ENCODE measurements at places on chromosomes 3 and 15. TPM values are rescaled to one million over a fixed set of nuclear protein-coding genes. Genes with fewer than 3 reads are reported as not detected.

GRCh38 chr3:32398531-32398930 lies 6.9 kb downstream of the CMTM7 start:
- no peak for DNase-seq
- H3K4me1 ChIP-seq: peaks cover 71% of the 10 kb centered on the region
- peak overlapping the region; percentile 44 for H3K27ac ChIP-seq
- no peaks in the 10 kb centered on the region for H3K27me3 ChIP-seq

- no peaks in the 10 kb centered on the region for H3K4me1 ChIP-seq
- no peak overlapping the region for H3K4me3 ChIP-seq
- H3K27ac ChIP-seq: no peak overlapping the region
- H3K27me3 ChIP-seq: peaks cover 4% of the 10 kb centered on the region
- DNase-seq: peak; percentile 14
These were observed 67.2 kb upstream of the SIAH2 start for GRCh38 chr3:150830094-150830681.

- no peak overlapping the region for H3K4me3 ChIP-seq
- no peaks in the 10 kb centered on the region for H3K36me3 ChIP-seq
- peaks cover 5% of the 10 kb centered on the region for H3K4me1 ChIP-seq
- peak; percentile 31 for DNase-seq
These were observed 52.3 kb upstream of the CGNL1 start for GRCh38 chr15:57323806-57324589.

DNA sequence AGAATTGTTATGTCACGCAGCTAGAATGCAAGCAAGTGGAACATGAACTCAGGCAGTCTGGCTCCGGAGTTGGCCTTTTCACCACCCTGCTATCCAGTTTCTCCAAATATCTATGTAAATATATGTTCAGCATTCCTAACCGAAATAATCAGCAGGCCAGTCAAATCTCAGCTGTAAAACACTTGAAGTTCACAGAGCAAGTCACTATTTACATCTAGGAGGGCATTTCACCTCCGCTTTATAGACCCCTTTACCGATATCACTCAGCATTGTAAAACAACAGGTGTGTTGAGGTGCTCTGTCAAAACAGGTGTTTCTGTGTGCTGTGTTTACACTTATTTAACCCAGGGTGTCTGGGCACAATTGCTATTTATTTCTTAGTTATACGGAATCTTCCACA lies 12.2 kb upstream of the HES1 start:
- H3K27me3 ChIP-seq: peaks cover 2% of the 10 kb centered on the region
- no peak overlapping the region for H3K4me3 ChIP-seq
- H3K27ac ChIP-seq: no peak overlapping the region
- no peaks in the 10 kb centered on the region for H3K36me3 ChIP-seq
- no peak for DNase-seq

- no peaks in the 10 kb centered on the region for H3K4me1 ChIP-seq
- DNase-seq: no peak
- H3K27me3 ChIP-seq: no peaks in the 10 kb centered on the region
- no peak overlapping the region for H3K27ac ChIP-seq
These were observed 99.7 kb downstream of the LRIG1 start for GRCh38 chr3:66401157-66401550.

DNA sequence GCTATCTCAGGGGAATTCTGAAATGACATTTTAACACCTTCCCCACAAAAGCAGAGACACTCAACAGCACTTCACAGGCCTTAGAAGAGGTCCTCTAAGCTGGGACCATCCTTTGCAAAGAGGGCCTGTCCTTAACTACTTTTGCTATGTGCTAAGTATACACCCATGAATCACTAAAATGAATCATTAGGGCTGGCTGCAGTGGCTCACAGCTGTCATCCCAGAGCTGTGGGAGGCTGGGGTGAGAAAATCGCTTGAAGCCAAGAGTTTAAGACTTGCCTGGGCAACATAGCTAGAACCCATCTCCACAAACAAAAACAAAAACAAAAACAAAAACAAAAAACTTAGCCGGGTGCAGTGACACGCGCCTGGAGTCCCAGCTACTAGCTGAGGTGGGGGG lies 53.9 kb upstream of the MELTF start:
- no peak overlapping the region for H3K4me3 ChIP-seq
- H3K36me3 ChIP-seq: peaks cover 6% of the 10 kb centered on the region
- no peak overlapping the region for H3K27ac ChIP-seq

- H3K36me3 ChIP-seq: no peaks in the 10 kb centered on the region
- peak; percentile 57 for DNase-seq
- no peak overlapping the region for H3K27ac ChIP-seq
- no peaks in the 10 kb centered on the region for H3K27me3 ChIP-seq
These were observed 76.5 kb downstream of the CD200R1L start for GRCh38 chr3:112770032-112770626.

DNA sequence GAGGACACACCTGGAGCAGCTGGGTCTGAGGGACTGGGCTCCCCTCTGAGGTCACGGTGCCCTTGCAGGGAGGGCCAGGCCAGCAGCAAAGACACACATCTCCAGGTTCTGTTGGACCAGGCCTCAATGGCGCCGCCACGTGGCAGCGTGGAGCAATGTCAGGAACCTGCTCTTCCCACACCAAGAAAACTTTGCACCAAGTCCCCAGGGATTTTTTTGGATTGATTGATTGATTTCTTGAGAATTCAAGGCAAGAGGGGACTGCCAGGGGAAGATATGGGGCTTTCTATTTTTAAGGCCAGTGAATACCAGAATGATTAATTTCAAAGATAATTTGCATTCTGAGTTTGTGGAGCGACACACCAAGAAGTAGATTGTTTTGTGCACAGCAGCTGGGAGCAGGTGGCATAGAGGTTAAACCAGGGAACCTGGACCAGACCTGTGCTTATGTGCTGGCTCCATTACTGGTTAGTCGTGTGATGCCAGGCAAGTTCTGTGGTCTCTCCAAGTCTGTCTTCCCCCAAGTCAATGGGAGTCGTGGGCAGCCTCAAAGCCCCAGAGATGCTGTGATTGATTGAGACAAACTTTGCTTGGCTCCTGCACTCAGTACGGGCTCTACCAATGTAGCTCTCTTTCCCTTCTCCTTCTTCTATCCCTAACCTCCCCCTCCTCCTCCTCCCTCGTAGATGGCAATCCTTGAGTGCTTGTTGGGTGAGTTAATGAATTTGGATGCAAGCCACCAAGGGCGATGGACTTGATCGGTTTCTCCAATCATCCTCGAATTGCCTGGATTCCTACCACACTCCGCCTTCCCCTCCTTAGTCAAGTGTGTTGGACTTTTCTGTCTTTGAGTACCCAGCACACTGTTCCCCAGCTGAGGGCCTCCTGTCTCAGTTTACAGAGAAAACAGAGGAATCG lies 96.2 kb upstream of the TRPM1 start:
- no peaks in the 10 kb centered on the region for H3K27me3 ChIP-seq
- H3K27ac ChIP-seq: no peak overlapping the region
- H3K36me3 ChIP-seq: no peaks in the 10 kb centered on the region

- no peaks in the 10 kb centered on the region for H3K4me1 ChIP-seq
- peaks cover 28% of the 10 kb centered on the region for H3K36me3 ChIP-seq
- no peak overlapping the region for H3K27ac ChIP-seq
- H3K4me3 ChIP-seq: no peak overlapping the region
- DNase-seq: no peak
These were observed 213.7 kb downstream of the ZBTB20 start for GRCh38 chr3:114933407-114933806.

DNA sequence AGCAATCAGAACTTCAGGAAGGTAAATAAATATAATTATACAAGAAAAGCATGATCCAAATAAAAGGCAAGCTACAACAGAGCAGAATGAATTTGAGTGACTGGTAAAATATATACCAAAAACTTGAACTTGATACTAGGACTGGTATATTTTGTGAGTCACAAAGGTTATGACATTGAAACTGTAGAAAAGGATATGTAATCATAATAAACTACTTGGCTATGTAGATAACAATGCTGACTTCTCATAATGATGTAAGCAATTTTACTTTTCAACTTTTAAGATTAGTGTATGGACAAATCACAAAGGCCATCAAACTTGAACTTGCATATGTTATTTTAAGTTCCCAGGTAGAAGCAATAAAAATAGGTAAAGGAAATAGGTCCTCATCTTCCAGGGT lies 384.5 kb upstream of the NECTIN3 start:
- no peak overlapping the region for H3K4me3 ChIP-seq
- H3K27ac ChIP-seq: no peak overlapping the region
- no peaks in the 10 kb centered on the region for H3K4me1 ChIP-seq
- no peaks in the 10 kb centered on the region for H3K27me3 ChIP-seq
- no peaks in the 10 kb centered on the region for H3K36me3 ChIP-seq

- H3K36me3 ChIP-seq: no peaks in the 10 kb centered on the region
- no peak overlapping the region for H3K4me3 ChIP-seq
- no peaks in the 10 kb centered on the region for H3K4me1 ChIP-seq
- no peak overlapping the region for H3K27ac ChIP-seq
These were observed 23.8 kb upstream of the ZNF148 start for GRCh38 chr3:125398952-125399351.

DNA sequence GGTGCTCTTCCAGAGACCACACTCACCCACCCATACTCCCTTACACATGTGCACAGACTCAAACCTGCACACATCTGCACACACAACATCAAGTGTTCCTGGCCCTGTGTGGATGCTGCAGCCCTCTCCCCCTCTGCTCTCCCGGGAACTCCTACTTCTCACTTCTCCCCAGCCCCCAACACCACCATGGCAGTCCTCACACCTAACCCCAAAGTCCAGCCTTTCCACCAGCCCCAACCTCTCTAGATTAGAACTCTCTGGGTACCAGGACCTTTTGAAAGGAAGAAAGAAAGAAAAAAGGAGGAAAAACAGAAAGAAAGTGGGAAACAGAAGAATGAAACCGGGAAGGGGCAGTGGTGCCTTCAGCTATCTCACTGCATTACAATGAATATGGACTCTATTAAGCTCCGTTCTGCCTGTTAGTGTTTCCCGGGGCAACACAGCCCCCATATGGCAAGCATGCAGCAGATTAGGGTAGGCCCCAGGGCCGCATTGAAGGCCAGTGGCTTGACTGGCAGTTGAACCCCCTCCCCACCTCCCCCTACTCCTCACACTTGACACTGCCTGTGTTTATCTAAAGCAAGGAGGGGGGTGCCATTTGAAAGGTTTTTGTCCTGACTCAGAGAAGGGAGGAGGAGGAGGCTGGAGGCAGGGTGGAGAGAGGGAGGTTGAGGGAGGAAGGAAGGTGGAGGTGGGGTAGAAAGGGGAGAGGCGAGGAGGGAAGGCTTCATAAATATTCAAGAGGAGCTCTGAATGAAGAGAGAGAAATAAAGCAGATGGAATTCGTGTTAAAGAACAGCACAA lies 30.1 kb downstream of the BOC start:
- H3K4me1 ChIP-seq: peaks cover 14% of the 10 kb centered on the region
- no peak overlapping the region for H3K27ac ChIP-seq
- peaks cover 3% of the 10 kb centered on the region for H3K27me3 ChIP-seq
- H3K4me3 ChIP-seq: no peak overlapping the region

GRCh38 chr15:84400820-84401219 lies 165.2 kb downstream of the GOLGA6L4 start:
- H3K27ac ChIP-seq: no peak overlapping the region
- H3K4me3 ChIP-seq: no peak overlapping the region
- no peaks in the 10 kb centered on the region for H3K27me3 ChIP-seq
- H3K36me3 ChIP-seq: no peaks in the 10 kb centered on the region
- H3K4me1 ChIP-seq: no peaks in the 10 kb centered on the region
- DNase-seq: no peak

- no peaks in the 10 kb centered on the region for H3K27me3 ChIP-seq
- peaks cover 35% of the 10 kb centered on the region for H3K36me3 ChIP-seq
These were observed 12.2 kb downstream of the LSG1 start for GRCh38 chr3:194659778-194660177.

- no peak overlapping the region for H3K4me3 ChIP-seq
- peak overlapping the region; percentile 72 for H3K27ac ChIP-seq
- DNase-seq: no peak
- no peaks in the 10 kb centered on the region for H3K27me3 ChIP-seq
- peaks cover 50% of the 10 kb centered on the region for H3K4me1 ChIP-seq
These were observed 8.0 kb downstream of the IP6K2 start for GRCh38 chr3:48709051-48709461.

GRCh38 chr15:41862515-41863116 lies 24.0 kb downstream of the PLA2G4B start:
- no peak overlapping the region for H3K4me3 ChIP-seq
- no peak for DNase-seq
- no peak overlapping the region for H3K27ac ChIP-seq
- no peaks in the 10 kb centered on the region for H3K27me3 ChIP-seq

GRCh38 chr3:159721324-159721723 lies 267.3 kb upstream of the IL12A start:
- H3K27ac ChIP-seq: no peak overlapping the region
- no peaks in the 10 kb centered on the region for H3K36me3 ChIP-seq
- no peaks in the 10 kb centered on the region for H3K27me3 ChIP-seq
- H3K4me3 ChIP-seq: no peak overlapping the region
- H3K4me1 ChIP-seq: no peaks in the 10 kb centered on the region

GRCh38 chr3:105763659-105764036 lies 105.2 kb downstream of the CBLB start:
- H3K36me3 ChIP-seq: peaks cover 56% of the 10 kb centered on the region
- H3K27ac ChIP-seq: peak overlapping the region; percentile 9
- DNase-seq: no peak
- no peaks in the 10 kb centered on the region for H3K27me3 ChIP-seq
- no peak overlapping the region for H3K4me3 ChIP-seq

DNA sequence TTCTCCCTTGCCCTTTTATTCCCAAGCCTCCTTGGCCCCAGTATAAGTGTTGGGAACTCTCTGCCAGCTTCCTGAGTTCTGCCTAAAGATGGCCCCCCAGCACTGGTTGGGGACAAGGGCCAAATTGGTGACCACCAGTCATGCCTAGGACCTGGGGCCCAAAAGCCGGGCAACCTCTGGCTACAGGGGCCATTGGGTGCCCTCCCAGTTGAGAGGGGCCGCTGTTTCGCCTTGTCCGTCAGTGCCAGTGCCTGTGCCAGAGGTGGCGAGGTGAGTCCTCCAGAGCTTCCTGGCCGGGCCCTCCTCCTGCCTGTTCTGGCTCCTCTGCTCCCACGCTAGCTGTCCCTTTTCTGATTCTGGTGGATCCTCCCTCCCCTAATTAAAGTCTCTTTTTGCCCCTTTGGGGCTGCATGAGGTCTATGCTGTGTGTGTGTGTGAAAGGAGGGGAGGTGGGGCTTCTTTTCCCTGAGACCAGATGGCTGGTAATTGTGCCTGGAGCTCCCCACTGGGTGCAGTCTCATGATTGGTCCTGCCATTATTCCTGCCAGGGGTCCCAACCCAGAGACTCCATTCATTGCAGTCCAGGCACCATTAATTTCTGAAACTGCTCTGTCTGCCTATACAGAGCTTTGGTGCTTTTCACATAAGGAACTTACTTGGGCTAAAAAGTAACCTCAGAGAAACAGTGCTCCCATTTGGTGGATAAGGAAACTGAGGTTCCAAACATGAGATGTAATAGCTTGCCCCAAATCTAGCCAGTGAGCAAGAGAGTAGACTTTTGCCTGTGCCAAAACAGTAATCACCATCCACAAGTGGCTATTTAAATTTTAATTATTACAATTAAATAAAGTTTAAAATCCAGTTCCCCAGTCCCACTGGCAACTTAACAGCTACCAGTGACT lies 3.1 kb upstream of the TTLL3 start:
- H3K27me3 ChIP-seq: no peaks in the 10 kb centered on the region
- peaks cover 38% of the 10 kb centered on the region for H3K36me3 ChIP-seq
- no peak for DNase-seq

GRCh38 chr3:141471160-141471559 lies 15.7 kb upstream of the RASA2 start:
- peaks cover 10% of the 10 kb centered on the region for H3K4me1 ChIP-seq
- no peaks in the 10 kb centered on the region for H3K27me3 ChIP-seq
- no peaks in the 10 kb centered on the region for H3K36me3 ChIP-seq
- no peak for DNase-seq
- no peak overlapping the region for H3K4me3 ChIP-seq

Gene FOXB1
- not detected for total RNA-seq

Gene STAB1
- 0.10 TPM for total RNA-seq

Gene CTDSPL
- total RNA-seq: 5.0 TPM

Gene GOLGA8K
- total RNA-seq: not detected

Gene IGDCC3
- total RNA-seq: not detected

Gene HIGD2B
- 0.19 TPM for total RNA-seq

Gene ZBBX
- not detected for total RNA-seq

Gene TRIM42
- not detected for total RNA-seq

Gene OSTN
- not detected for total RNA-seq

Gene MRPL47
- 48.8 TPM for total RNA-seq

Gene LRTM1
- not detected for total RNA-seq

Measured in activated naive CD4-positive, alpha-beta T cell treated with anti-CD3 and anti-CD28 coated beads for 36 hours (primary cell).